ENCODE measurements at places on chromosomes 4 and X.

DNA sequence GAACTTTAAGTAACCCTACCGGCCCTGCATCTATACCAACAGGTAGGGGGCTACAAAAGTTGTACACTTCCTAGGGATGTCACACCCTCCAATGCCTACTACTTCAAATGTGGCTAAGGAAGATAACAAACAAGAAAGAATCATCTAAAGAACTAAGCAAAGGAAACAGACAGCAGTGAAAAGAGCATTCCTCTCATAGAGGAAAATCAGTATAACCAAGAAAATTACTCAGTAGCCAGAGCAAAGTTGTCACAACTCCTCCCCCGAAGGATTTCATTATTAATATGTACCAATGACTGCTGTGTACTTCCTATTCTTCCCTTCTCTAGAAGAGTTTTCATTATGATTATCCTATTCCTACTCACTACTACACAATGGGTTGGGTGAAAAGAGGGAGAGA, 12.6 kb downstream of the ANKRD17 start:
- DNase-seq: no peak

- no peak for DNase-seq
These were observed 57.6 kb downstream of the MAPK10 start for GRCh38 chr4:86302251-86302650.

GRCh38 chrX:82333575-82333974, 1131.7 kb downstream of the SH3BGRL start:
- no peak for DNase-seq

GRCh38 chr4:93718233-93718632, 110.3 kb upstream of the ATOH1 start:
- no peak for DNase-seq

Data from left lung (tissue), 14 donors.